ENCODE measurements at places on chromosomes 7 and 10.

GRCh38 chr10:108452533-108452932 lies 1288.0 kb upstream of the SORCS1 start:
- no peak for DNase-seq

DNA sequence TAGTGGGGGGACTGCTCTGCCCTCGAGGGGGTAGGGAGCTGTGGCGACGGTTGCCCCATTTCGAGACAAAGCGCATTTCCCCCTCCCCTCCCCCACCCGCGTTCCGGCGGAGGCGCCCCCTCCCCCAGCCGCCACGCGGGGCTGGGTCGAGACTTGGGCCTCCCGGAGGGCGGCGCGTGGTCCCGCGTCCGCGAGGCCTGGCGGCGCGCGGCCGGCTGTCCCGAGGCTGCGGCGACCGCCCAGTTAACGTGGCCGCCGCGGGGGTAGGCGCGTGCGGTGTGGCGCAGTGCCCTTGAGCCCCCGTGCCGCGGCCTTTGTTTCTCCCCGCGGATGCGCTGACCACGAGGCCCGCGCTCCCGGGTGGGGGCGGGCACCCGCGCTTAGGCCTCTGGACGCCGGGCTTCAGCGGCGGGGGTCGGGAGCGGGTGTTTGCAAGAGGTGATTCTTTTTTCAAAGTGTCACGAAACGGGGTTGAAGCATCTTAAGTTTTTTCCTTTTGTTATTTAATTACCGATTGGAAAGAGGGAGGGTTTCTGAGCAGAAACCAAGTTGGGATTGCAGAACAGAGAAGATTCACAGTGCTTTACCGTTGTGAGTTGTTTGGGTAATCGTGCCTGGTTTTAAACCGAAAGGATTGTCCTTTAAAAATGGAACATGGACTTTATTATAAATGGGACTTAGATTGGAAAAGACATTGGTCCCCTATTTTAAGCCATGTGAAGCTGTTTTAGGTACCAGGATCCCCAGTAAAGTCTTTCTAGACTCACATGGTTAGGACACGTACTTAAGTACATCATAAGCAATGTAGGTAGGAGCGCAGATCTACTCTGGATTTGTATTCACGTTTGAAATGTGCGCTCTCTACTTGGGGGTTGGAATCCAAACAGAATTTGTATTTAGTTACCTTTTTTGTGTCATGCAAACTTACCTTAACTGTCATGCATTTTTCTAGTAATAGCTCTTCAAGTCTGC lies 760 bp downstream of the CBX3 start:
- DNase-seq, result peak; percentile 50

- DNase-seq, result no peak
These were observed 49.1 kb downstream of the AOC1 start for GRCh38 chr7:150901160-150902035.

- no peak for DNase-seq
These were observed 476.5 kb downstream of the GPAM start for GRCh38 chr10:111707076-111707475.

DNA sequence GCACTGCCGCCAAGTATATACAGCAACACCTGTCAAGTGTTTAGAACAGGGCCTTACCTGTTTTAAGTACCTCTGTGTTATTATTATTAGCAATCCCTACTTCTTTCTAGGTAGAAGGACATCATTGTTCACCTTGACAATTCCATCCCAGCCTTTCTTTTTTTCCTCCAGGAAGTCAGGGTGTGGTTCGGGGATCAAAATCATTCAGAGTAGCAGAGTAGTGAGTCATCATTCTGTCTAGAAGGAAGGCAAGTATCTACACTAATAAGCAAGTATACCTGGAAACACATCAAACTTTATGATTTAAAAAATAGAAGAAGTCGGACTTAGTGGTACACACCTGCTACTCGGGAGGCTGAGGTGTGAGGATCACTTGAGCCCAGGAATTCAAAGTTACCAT lies 25.5 kb upstream of the CAPZA2 start:
- no peak for DNase-seq

GRCh38 chr10:106571192-106571946 lies 593.1 kb downstream of the SORCS1 start:
- DNase-seq, result peak; percentile 22

- DNase-seq, result no peak
These were observed 30.6 kb upstream of the RAPGEF5 start for GRCh38 chr7:22387583-22387982.

DNA sequence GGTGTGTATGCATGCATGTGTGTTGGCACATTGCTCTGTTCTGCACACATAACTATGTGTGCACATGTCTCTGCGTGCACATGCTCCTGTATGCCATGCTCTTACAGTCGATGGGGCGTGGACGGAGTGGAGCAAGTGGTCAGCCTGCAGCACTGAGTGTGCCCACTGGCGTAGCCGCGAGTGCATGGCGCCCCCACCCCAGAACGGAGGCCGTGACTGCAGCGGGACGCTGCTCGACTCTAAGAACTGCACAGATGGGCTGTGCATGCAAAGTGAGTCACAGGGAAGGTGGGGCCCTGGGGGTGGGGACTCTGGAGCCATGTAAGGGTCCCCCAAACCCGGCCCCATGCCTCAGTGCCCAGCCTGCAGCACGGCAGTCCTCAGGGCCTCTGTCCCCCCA lies 30.6 kb upstream of the SLC29A3 start:
- no peak for DNase-seq

DNA sequence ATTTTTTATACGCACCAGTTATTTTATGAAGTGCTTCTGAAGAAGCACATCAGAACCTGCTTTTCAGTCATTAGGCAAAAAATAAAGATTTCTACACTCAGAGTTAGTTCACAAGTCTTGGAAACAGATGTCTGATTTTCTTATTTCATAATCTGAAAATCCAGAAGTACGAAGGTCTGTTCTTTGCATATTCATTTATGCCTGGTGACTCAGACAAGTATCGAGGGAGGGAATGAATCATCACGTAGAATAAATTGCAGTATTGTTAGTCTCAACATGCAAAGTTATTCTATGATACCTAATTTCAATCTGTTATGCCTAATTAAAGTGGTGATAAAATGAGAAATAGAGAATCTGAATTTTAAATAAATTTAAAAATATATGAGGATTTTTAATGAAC lies 113.6 kb upstream of the SEM1 start:
- no peak for DNase-seq

DNA sequence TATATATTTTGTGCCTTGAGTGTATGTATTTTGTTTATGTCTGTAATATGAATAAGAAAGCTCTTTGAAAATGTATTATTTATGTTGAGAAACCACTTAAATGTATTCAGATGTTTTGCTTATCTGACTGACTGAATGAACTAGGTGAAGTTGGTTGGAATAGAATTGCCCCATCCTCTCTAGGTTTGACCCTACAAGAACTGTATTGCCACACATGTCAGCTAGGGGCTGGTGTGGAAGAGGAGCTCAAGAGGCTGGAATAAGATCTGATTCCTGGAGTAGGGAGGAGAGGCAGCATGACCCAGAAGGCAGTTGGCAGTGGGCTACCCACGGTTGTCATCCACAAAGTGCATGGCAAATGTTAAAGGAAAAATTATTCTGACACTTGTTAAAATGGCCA lies 9.1 kb downstream of the SSMEM1 start:
- no peak for DNase-seq

GRCh38 chr10:127576740-127577161 lies 27.6 kb downstream of the NPS start:
- no peak for DNase-seq

GRCh38 chr10:13404791-13405190 lies 56.7 kb upstream of the SEPHS1 start:
- no peak for DNase-seq

GRCh38 chr10:131881104-131881880 lies 19.5 kb upstream of the PPP2R2D start:
- DNase-seq, result no peak

- no peak for DNase-seq
These were observed 73.7 kb upstream of the CAMK2B start for GRCh38 chr7:44398953-44399574.

- DNase-seq, result no peak
These were observed 283.8 kb downstream of the GATA3 start for GRCh38 chr10:8338177-8338766.

GRCh38 chr10:127968659-127969058 lies 61.8 kb downstream of the PTPRE start:
- no peak for DNase-seq

- DNase-seq, result no peak
These were observed 34.8 kb downstream of the CHST12 start for GRCh38 chr7:2438186-2438585.

GRCh38 chr7:2610898-2611297 lies 20.9 kb upstream of the TTYH3 start:
- no peak for DNase-seq

GRCh38 chr10:69180525-69181204 lies 631 bp downstream of the SUPV3L1 start:
- DNase-seq, result no peak

GRCh38 chr10:80460399-80461207 lies 6.5 kb downstream of the TSPAN14 start:
- peak; percentile 36 for DNase-seq

- no peak for DNase-seq
These were observed 12.9 kb downstream of the COL17A1 start for GRCh38 chr10:104072786-104073185.

DNA sequence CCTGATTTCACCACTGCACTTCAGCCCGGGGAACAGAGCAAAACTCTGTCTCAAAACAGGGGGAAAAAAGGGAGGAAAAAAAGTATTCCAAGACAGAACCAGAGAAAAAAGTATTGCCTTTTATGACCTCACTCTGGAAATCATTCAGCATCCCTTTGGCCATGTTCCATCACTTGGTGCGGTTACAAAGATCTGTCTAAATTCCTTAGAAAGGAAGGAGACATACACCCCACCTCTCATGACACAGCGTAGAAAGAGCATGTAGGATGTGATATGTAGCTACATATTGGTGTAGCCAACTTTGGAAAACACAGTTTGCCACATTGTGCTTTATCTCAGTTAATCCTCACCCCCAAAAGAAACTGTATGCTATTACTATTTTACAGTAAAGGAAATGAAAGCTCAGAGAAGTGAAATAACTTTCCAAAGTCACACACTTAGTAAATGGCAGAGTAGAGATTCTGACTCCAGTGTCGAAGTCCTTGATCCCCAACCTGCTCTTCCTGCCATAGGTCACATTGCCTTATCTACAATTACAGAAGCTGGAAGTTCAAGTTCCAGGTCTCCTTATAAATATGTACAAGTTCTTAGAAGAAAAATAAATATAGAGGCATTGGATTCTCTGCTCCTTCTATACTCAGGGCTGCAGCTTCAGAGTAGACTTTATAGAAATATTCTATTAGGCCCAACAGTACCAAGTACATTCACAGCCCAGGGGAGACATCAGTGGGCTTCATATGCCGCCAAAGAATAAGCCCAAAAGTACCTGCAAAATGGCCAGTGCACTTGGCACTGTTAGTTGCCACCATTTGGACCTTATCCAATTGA lies 91.6 kb upstream of the KMT2E start:
- DNase-seq, result no peak

DNA sequence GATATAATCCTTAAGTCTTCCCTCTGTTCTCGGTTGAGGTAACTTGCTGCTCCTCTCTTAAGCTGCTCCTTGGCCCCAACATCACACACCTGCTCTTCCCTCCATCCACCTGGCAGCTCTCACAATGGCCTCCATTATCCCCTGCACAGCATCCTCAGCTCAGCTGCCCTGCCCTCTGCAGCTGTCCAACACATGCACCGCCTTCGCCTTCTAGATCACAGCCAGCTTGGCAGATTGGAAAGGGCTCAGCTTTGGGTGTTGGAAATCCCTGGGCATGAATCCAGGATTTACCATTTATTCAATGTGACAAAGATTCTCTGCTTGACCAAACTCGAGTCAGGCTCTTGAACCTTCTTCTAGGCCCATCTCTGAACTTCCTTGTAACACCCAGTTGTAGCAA lies 20.6 kb downstream of the RGR start:
- DNase-seq, result no peak

DNA sequence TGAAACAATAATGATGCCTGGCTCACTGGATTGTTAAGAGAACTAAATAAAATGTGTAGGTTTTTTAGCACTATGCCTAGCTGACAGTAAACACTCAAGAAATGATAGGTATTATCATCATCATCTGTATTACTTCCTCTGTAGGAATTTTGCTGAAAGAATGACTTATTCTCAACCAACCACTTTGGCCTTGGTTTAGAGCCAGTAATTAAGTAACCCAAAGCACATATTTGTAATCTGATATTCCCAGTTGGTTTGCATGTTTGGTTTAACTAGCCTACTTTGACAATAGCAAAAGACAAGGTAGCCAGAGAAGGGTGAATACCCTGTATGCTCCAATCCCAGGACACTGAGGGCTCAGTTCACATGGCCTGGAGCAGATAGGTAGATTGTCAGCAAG lies 34.4 kb downstream of the BCAP29 start:
- no peak for DNase-seq

GRCh38 chr10:107971973-107972372 lies 807.5 kb upstream of the SORCS1 start:
- no peak for DNase-seq

DNA sequence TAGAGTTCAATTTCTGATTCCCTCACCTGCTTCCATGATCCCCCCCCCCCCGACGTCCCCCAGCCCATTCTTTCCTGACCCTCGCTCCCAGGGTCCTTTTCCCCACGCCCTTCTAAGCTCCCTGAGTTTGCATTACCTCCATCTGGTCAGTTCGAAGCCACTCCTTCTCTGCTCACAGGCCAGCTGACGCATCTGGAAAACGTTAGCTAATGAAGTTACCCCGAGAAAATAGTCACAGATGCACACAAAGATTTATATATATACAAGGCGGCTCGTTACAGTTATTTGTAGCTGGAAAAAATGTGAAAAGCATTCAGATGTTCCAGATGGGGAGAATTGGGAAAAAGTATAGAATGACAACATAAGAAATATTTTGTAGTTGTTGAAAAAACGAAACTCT lies 630.0 kb upstream of the FOXK1 start:
- DNase-seq, result no peak

GRCh38 chr7:156494960-156495359 lies 145.6 kb upstream of the RNF32 start:
- DNase-seq, result no peak

- no peak for DNase-seq
These were observed 43.8 kb downstream of the ADAMTS14 start for GRCh38 chr10:70715853-70716795.

- DNase-seq, result no peak
These were observed 95.6 kb upstream of the ASAH2 start for GRCh38 chr10:50346942-50347341.
